ENCODE measurements at places on chromosomes 5 and 9.

DNA sequence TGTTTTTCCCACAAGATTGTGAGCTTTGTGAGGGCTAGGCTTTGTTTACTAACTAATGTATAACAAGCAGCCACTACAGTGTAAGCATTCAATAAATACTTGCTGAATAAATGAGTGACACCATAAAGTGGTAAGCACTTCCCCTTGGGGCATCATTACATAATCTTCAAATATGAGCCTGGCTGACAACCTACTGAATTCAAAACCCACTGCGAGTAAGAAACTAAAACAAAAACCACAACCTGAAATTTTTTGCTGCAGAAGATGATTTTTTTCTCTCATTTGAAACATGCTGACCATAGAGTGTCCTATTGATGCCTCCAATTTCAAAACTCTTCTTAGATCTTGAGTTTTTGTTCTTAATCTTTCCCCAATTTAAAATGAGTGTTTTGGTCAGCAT is 331.3 kb upstream of the CCNG1 start:
- DNase-seq, result no peak

DNA sequence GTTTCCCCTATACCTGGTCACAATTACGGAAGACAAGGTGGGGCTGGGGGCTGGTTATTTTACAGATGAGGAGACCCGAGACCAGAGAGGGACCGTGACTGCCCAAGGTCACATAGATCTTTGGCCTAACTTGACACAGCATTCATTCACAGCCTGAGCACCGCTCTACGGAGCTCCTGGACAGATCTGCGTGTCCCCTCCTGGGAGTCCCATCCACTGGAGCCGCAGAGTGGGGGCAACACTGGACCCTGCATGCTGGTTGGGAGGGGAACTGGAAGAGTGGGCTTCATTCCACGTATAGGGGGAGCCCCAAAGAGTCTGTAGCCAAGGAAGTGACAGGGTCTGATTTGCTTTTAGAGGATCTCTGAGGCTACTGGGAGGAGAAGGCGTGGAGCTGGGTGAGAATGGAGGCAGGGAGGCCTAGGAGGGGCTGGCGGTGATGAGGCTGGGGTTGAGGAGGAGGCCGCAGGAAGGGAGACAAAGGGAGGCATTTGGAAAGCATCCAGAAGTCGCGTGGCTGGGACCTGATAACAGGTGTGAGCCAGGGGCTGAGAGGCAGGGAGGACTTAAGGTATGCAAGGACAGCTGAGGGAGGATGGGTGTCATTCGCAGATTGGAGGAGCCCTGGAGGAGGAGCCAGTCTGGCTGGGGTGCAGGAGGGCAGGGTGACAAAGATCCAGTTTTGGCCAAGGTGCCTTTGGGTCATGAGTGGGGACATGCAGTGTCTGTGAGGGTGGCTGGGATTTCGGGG is 64.3 kb upstream of the IER5L start:
- no peak for DNase-seq

DNA sequence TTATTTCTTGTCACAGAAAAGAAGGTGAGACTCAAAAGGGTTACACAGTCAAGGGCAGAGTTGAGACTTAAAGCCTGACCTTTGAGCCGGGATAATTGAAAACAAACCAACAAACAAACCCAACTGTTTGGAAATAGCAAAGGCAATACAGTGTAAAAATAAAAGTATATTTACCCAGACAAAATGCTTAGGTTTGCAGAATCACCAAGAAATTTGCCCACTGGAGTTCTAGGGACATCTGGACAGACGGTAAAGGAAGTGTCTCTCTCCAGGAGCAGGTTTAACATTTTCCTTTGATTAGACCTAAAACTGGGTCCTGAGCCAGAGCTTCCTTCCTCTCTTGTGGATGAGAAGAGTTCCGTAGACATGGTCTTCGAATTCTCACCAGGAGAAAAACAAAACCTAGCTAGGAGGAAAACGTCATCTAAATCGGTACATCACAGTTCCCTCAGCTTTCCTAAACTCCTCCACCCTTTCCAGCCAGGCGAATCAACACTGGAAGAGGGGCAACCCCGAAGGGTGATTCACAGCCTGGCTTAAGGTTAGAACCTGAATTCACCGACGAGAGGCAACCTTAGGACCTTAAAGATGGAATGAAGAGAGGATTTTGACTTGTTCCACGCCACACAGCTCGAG is 673 bp downstream of the CDC25C start:
- no peak for DNase-seq

DNA sequence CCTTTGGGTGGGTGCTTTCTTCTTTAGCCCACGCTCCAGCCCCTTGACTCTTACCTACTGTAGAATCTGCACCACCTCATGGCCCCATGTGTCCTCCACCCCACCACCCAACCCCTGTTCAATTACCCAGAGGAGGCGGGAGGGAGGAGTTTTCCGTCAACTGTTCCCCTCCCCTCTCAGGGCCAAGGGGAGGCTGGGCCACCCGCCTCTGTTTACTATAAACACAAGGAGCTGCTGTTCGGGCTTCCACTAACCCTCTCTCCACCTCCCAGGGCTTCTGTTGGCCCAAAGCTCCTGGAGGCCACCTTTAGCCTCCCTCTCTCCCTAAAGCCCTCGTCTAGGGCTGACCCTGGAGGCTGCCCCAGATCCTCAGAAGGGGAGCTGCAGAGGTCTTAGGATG is 59.2 kb downstream of the FOXI1 start:
- no peak for DNase-seq

DNA sequence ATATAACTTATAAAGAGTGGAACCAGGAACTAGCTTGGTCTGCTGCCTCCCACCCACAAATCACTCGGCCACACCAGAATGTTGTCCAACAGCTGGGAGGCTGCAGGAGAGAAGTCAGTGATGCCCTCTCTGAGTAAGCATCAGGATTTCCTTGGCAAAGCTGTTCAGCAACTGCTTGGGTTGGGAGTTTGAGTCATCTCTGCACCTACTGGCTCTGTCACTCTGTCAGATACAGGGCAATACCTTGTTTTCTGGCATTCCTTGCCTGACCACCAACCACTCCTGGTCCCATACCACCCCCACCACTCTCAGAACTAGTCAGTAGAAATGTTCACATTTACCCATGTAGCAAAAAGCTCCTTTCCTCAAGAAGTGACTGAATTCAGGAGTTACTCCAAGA is 36.8 kb upstream of the GCNT4 start:
- no peak for DNase-seq

- DNase-seq, result no peak
Observed at GRCh38 chr5:114101153-114101552, 260.7 kb upstream of the KCNN2 start.

DNA sequence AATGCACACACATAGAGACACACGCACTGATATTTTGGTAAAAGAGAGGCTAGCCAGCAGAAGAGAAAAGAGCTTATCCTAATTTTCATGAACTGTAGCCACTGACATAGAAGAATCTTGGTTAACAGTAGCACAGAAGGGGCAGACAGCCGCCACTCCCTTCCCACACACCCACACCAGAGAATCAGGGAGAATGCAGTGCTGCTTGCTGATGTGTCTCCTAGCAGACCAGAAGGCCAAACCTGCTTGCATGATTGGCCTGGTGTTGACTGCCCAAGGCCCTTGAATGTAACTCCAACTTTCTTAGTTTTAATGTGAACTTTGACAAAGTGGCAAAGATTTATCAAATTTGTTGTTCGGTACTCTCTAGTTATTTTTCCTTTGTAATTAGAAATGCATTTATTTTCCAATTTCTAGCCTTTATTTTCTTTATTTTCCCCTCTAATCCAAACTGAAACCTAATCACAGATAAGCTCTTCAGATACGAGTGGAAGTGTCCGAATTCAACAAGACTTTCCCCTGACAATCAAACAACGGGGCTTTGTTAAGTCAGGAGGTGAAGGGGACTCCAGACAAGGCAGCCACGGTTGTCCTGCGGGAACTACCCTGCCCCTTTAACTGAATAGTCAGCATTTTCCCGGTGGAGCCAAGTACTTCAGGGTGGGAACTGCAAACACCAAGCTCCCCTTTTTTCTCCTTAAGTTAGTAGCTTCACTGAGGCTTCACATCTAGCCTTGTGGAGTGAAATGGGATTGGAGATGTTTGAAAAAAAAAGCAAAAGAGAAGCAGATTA is 81.9 kb upstream of the CTSL start:
- DNase-seq, result no peak

GRCh38 chr5:110001648-110002047 is 311.9 kb downstream of the MAN2A1 start:
- no peak for DNase-seq

GRCh38 chr9:98104445-98104881 is 14.6 kb downstream of the TRIM14 start:
- DNase-seq, result no peak

GRCh38 chr5:172311605-172312004 is 28.0 kb upstream of the UBTD2 start:
- no peak for DNase-seq

GRCh38 chr9:130208600-130209347 is 36.6 kb downstream of the NCS1 start:
- peak; percentile 7 for DNase-seq

- no peak for DNase-seq
Observed at GRCh38 chr9:96688187-96688586, 33.1 kb upstream of the PRXL2C start.

- no peak for DNase-seq
Observed at GRCh38 chr5:155689406-155689805, 637.6 kb upstream of the SGCD start.

DNA sequence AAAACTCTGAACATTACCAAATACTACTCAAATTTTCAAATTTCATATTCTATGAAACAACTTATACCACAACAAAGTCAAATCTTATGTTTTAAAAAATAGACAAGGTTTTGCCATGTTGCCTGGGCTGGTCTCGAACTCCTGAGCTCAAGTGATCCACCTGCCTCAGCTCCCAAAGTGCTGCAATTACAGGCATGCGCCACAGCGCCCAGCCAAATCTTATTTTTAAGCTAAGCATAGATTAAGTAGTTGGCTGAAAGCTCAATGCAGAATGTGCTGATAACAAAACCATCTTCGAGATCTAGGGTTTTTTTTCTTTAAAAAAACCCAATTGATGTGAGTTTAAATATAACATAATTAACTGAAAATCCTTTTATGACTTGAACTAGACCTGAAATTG is 6.4 kb downstream of the LMBRD2 start:
- no peak for DNase-seq

DNA sequence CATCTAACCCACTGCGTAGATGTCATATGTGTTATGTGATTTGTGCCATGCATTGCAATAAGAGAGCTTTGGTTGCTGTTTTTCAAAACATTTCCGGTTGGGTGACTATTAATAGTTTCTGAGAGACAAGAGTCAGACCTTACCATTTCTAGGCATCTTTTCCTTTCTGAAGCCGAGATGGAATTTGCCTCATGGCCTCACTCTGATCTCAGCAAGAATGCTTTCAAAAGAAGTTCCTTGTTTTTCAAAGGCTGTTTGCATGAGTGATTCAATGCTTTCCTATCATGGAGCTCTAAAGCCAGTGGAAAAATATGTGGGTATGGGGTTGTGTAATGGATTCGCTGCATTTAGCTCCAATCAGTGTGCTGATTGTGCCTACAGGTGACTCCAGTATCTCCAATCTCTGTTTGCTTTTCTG is 203.1 kb upstream of the PPP1R2B start:
- no peak for DNase-seq

GRCh38 chr5:55188656-55189540 is 15.9 kb upstream of the CDC20B start:
- DNase-seq, result peak; percentile 32

- DNase-seq, result no peak
Observed at GRCh38 chr9:132239518-132239917, 77.7 kb downstream of the NTNG2 start.

GRCh38 chr5:35679357-35679756 is 61.7 kb downstream of the SPEF2 start:
- DNase-seq, result no peak

DNA sequence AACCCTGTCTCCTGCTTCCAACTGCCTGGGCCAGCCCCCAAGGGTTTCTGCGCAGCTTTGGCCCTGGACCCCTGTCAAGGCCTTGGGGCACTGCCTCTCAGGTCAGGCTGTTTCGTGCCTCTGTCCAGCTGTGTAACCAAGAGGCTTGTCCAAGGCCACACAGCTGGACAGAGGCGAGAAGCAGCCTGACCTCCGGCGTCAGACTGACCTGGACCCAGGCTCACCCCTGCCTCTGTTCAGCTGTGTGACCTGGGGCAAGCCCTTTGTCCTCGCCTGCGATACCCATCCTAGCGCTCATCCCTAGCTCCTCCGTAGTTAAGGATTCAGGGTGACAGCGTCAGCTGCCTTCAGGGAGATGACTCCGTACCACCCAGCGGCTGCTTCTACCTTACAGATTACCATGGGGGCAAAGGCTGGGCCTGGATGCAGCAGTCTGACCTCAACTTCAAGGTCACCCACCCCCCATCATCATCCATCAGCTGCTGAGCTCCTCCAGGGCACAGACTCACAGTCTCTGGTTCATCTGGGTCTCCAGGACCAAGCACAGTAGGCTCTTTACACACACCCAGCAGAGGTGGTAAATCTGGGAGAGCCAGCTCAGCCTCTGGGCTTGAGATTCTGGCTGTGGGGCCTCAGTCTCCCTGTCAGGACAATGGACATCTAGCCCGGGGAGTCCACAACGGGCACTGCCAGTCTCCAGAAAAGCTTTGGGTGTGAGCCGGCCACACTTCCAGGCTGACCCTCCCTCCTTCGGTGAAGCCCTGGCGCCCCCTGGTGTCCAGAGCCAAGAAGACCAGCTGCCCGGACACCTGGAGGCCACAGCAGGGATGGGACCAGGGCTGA is 7.9 kb downstream of the AK1 start:
- peak; percentile 77 for DNase-seq

DNA sequence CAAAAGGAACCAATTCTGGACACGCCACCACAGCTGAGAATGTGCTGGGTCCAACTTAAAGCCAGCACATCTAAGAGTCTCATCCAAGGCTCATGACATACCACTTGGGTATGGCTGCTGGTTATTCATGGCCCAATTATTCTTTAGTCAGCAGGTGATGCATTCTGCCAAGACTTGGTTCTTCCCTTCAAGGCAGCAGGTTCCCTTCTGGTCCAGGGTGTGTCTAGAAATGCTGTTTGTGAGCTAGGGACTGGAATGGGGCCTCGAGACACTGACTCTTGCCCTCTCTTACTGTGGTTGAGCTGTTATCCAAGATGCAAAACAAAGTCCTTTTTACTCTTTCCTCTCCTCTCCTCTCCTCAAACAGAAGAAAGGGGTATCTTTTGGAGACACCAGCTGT is 522.6 kb downstream of the HINT1 start:
- DNase-seq, result no peak

- no peak for DNase-seq
Observed at GRCh38 chr5:1105350-1106265, 6.3 kb downstream of the SLC12A7 start.

DNA sequence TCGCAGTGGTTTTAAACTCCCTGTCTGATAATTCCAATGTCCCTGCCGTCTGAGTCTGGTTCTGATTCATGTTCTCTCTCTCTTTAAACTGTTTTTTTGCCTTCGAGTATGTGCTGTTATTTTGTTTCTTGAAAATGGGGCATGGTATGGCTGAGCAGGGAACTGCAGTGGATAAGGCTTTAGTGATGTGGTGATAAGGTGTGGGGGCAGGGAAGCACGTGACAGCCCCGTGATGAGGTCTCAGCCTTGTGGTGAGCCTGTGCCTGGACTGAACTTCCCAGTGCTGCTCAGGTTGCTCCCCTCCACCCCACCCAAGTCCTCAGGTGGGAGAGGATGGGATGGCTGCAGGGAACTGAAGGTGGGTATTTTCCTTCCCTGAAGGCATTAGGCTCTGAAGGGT is 5.5 kb upstream of the ZNF354B start:
- no peak for DNase-seq

All from NCI-H1930 (cell line).